ENCODE measurements at places on chromosomes 1 and 21. TPM values are rescaled to one million over a fixed set of nuclear protein-coding genes. Genes with fewer than 3 reads are reported as not detected.

Gene PER3
- total RNA-seq: 35.6 TPM

DNA sequence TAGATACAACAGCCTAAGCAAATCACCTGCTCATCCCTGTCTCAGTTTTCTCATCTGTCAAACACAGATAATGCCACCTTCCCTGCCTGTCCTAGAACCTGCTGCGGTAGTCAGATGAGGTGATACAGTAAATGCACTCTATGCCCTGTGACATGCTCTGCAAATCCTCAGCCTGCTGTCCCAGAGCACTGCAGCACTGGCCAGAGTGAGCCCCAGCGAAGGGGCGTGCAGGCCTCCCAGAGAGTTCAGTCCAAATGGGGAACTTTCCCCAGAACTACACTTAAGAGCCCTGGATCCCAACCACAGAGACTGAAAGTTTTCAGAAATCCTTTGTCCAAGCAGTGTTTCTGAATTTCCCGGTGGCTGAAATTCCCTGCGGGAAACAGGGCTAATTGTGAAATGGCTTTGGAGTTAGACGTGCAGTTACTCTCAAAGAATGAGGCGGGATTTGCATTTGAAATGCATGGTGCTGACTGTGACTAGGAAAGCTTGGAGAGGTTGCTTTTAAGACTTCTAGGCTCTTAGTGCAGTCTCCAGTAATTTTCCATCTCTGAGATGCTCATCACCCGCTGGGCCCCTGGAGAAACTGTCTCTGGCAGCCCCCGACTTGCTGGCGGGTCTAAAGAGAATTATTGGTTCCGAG is 206.5 kb upstream of the AJAP1 start:
- H3K36me3 ChIP-seq: no peaks in the 10 kb centered on the region
- peaks cover 17% of the 10 kb centered on the region for H3K27me3 ChIP-seq
- H3K27ac ChIP-seq: no peak overlapping the region
- no peaks in the 10 kb centered on the region for H3K4me1 ChIP-seq

DNA sequence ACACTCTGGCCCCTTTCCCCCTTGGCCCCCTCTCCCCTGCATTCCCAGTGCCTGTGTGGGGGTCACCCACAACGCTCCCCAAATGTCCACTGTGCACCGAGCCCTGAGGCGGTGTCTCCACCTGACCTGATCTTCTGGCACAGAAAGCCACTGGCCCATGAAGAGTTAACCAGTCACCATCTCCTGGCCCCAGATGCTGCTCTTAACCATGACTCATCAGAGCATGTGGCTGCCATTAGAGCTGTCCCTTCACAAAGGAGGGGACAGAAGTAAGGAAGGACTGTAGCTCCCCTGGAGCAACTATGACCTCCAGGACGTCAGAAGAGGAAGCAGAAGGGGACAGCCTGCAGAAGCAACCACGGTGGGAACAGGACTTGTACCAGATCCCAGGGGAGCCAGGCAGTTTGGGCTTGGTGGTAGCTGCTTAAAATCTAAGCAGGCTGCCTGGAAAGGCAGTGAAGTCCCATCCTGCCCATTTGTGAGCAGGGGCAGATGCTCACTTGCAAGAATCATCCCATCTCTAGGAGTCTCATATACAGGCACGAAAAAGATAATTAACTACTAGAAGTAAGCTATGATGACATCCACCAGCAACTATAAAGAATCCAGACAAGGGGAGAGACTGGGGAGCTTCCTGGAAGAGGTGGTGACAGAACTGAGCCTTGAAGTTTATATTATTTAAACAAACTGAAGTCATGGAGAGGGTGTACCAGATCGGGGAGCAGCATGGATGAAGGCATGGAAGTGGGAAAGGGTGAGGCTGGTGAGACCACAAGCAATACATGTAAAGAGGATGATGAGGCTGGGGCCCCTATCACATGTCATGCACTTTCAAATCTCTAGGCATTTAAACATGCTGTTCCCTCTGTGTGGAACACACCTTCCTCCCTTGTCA is 1.1 kb upstream of the TTC39A start:
- H3K27me3 ChIP-seq: no peaks in the 10 kb centered on the region
- H3K27ac ChIP-seq: peak overlapping the region; percentile 65
- H3K4me3 ChIP-seq: peak overlapping the region; percentile 50
- peaks cover 16% of the 10 kb centered on the region for H3K4me1 ChIP-seq
- H3K36me3 ChIP-seq: no peaks in the 10 kb centered on the region

- peaks cover 16% of the 10 kb centered on the region for H3K4me1 ChIP-seq
- H3K4me3 ChIP-seq: no peak overlapping the region
- H3K27me3 ChIP-seq: no peaks in the 10 kb centered on the region
- H3K36me3 ChIP-seq: no peaks in the 10 kb centered on the region
These were observed 97.2 kb upstream of the ARTN start for GRCh38 chr1:43836267-43836951.

GRCh38 chr21:31656199-31657095 is 3.0 kb upstream of the SOD1 start:
- no peaks in the 10 kb centered on the region for H3K27me3 ChIP-seq
- DNase-seq: no peak
- no peak overlapping the region for H3K4me3 ChIP-seq
- H3K27ac ChIP-seq: no peak overlapping the region

DNA sequence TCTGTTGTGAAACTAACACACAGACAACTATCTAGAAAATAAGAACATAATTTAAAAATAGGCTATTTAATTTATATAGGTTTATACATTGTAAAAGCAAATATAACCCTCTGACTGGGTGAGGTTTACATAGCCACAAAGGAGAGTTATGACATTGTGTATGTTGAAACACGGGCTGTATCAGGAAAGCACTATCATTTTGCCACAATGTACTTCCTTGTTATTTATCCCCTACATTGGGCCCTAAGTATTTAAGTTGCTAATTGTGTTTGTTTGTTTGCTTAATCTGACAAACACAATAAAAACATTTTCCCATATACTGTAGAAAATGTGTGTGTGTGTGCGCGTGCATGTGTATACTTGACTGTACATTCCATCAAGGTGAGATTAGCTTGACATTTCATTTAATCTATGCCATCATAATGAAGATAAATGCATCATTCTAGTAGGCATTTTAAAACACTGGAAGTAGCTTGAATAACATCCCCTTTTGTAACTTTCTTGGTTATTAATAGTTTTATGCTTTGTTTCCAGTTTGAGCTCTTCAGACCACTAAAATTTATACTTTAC is 72.1 kb downstream of the RGS13 start:
- no peaks in the 10 kb centered on the region for H3K36me3 ChIP-seq
- H3K27ac ChIP-seq: no peak overlapping the region
- no peaks in the 10 kb centered on the region for H3K27me3 ChIP-seq
- H3K4me3 ChIP-seq: no peak overlapping the region
- DNase-seq: no peak
- H3K4me1 ChIP-seq: no peaks in the 10 kb centered on the region

GRCh38 chr21:38659936-38660332 is 145.8 kb upstream of the ETS2 start:
- H3K27ac ChIP-seq: no peak overlapping the region
- H3K4me1 ChIP-seq: peaks cover 17% of the 10 kb centered on the region
- H3K36me3 ChIP-seq: no peaks in the 10 kb centered on the region

GRCh38 chr1:4219826-4220225 is 319.8 kb upstream of the C1orf174 start:
- peaks cover 12% of the 10 kb centered on the region for H3K27me3 ChIP-seq
- no peak overlapping the region for H3K27ac ChIP-seq
- H3K36me3 ChIP-seq: no peaks in the 10 kb centered on the region
- H3K4me1 ChIP-seq: no peaks in the 10 kb centered on the region
- no peak overlapping the region for H3K4me3 ChIP-seq
- no peak for DNase-seq

Gene UBL4B
- not detected for total RNA-seq

DNA sequence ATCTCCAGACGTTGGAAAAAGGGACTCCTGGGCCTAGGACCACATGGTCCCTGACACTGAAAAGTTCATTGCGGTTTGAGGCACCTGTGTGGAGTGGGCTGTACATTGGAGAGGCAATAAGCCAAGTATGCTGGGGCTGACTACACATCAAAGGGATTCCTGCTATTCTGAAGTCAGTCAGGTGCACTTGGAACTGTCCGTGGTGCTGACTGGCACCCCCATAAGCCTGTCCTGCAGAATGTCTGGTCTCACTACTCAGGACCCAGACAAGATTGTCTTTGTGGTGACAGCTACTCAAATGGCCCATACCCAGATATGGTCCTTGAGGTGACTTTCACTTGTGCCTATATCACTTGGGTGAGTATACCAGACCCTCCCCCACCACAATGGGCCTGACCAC is 150.6 kb downstream of the RWDD3 start:
- no peak overlapping the region for H3K27ac ChIP-seq
- no peak overlapping the region for H3K4me3 ChIP-seq
- no peaks in the 10 kb centered on the region for H3K4me1 ChIP-seq
- DNase-seq: no peak
- no peaks in the 10 kb centered on the region for H3K36me3 ChIP-seq
- H3K27me3 ChIP-seq: no peaks in the 10 kb centered on the region

GRCh38 chr1:186710696-186711095 is 30.5 kb upstream of the PTGS2 start:
- no peak overlapping the region for H3K27ac ChIP-seq
- no peaks in the 10 kb centered on the region for H3K4me1 ChIP-seq
- no peaks in the 10 kb centered on the region for H3K27me3 ChIP-seq
- no peak overlapping the region for H3K4me3 ChIP-seq
- no peaks in the 10 kb centered on the region for H3K36me3 ChIP-seq

Gene TTC22
- total RNA-seq: 8.4 TPM

Gene IVL
- total RNA-seq: 0.24 TPM

Gene ZBTB18
- total RNA-seq: 21.3 TPM

- no peaks in the 10 kb centered on the region for H3K27me3 ChIP-seq
- no peaks in the 10 kb centered on the region for H3K4me1 ChIP-seq
- no peak overlapping the region for H3K27ac ChIP-seq
These were observed 356.6 kb upstream of the USP24 start for GRCh38 chr1:55571767-55572166.

DNA sequence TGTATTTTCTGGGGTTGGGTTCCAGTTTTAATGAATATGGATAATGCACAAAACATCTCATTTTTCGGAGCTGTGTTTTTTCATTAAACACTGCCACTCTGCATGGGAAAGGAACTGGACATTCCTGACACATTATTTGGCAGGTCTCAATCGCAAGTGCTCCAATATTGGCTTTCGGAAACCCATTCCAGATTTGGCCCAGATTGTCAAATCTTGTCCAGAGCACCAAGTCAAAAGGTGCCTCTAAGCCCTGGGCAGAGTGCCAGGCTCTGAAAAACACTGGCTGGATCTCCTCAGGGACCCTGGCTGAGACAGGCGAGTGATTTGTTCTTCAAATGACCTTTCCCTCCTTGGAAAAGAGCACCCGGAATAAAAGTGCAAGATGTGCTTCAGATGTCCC is 68.4 kb upstream of the MRPS6 start:
- no peak overlapping the region for H3K4me3 ChIP-seq
- no peak overlapping the region for H3K27ac ChIP-seq
- H3K36me3 ChIP-seq: no peaks in the 10 kb centered on the region
- no peak for DNase-seq
- no peaks in the 10 kb centered on the region for H3K27me3 ChIP-seq

DNA sequence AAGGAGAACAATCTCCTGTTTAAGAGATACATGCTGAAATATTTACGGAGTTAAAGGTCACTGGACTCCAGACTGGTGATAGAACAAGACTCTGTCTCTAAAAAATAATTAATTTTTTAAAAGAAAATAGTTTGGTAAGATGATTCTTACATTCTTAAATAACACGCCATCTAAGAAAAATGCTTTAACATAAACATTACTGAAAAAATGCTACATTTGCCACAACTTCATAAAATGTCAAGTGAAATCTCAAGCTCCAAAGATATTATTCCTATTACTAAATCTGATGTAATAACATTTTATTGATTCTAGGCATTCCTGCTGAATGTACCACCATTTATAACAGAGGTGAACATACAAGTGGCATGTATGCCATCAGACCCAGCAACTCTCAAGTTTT is 4.1 kb downstream of the ANGPTL3 start:
- H3K36me3 ChIP-seq: no peaks in the 10 kb centered on the region
- H3K4me1 ChIP-seq: no peaks in the 10 kb centered on the region
- H3K27me3 ChIP-seq: no peaks in the 10 kb centered on the region
- no peak overlapping the region for H3K27ac ChIP-seq

GRCh38 chr1:149848340-149849110 is 50.8 kb upstream of the BOLA1 start:
- H3K27me3 ChIP-seq: no peaks in the 10 kb centered on the region
- H3K4me3 ChIP-seq: peak overlapping the region; percentile 57
- peaks cover 5% of the 10 kb centered on the region for H3K36me3 ChIP-seq
- H3K27ac ChIP-seq: no peak overlapping the region
- peaks cover 41% of the 10 kb centered on the region for H3K4me1 ChIP-seq
- no peak for DNase-seq

Gene OR2L13
- total RNA-seq: not detected

Gene C8A
- total RNA-seq: not detected

Gene SOAT1
- total RNA-seq: 104 TPM

Gene PTBP2
- 12.8 TPM for total RNA-seq

Gene DESI2
- 43.7 TPM for total RNA-seq

GRCh38 chr1:173561263-173561662 is 41.6 kb downstream of the SLC9C2 start:
- H3K4me3 ChIP-seq: no peak overlapping the region
- H3K36me3 ChIP-seq: no peaks in the 10 kb centered on the region
- DNase-seq: no peak
- H3K27ac ChIP-seq: no peak overlapping the region
- no peaks in the 10 kb centered on the region for H3K4me1 ChIP-seq

DNA sequence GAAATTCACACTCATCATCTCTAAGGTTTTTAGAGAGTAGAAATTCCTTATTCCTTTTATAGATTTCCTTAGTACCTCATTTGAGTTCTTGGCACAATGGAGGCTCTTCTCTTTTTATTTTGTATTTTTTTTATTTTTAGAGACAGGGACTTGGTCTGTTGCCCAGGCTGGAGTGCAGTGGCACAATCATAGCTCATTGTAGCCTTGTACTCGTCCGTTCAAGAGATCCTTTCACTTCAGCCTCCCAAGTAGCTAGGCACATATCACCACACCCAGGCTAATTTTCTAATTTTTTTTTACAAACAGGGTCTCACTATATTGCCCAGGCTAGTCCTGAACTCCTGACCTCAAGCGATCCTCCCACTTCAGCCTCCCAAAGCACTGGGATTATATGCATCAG is 29.6 kb downstream of the RGL1 start:
- H3K27me3 ChIP-seq: no peaks in the 10 kb centered on the region
- H3K4me3 ChIP-seq: no peak overlapping the region
- peaks cover 20% of the 10 kb centered on the region for H3K4me1 ChIP-seq
- H3K36me3 ChIP-seq: no peaks in the 10 kb centered on the region
- no peak for DNase-seq
- H3K27ac ChIP-seq: no peak overlapping the region

GRCh38 chr1:218415726-218416125 is 70.6 kb downstream of the TGFB2 start:
- H3K36me3 ChIP-seq: no peaks in the 10 kb centered on the region
- H3K27me3 ChIP-seq: no peaks in the 10 kb centered on the region
- DNase-seq: no peak
- H3K27ac ChIP-seq: no peak overlapping the region
- H3K4me1 ChIP-seq: no peaks in the 10 kb centered on the region
- no peak overlapping the region for H3K4me3 ChIP-seq

Gene BLACAT1
- total RNA-seq: 1.0 TPM

Gene SLC1A7
- total RNA-seq: 0.68 TPM

Gene DVL1
- 60.4 TPM for total RNA-seq
